ENCODE measurements at places on chromosomes 3 and 15.

GRCh38 chr15:82968066-82968465 lies 15.5 kb upstream of the HOMER2 start:
- no peak for DNase-seq

- DNase-seq: no peak
Measured at GRCh38 chr15:71011503-71012155, 103.6 kb upstream of the THSD4 start.

DNA sequence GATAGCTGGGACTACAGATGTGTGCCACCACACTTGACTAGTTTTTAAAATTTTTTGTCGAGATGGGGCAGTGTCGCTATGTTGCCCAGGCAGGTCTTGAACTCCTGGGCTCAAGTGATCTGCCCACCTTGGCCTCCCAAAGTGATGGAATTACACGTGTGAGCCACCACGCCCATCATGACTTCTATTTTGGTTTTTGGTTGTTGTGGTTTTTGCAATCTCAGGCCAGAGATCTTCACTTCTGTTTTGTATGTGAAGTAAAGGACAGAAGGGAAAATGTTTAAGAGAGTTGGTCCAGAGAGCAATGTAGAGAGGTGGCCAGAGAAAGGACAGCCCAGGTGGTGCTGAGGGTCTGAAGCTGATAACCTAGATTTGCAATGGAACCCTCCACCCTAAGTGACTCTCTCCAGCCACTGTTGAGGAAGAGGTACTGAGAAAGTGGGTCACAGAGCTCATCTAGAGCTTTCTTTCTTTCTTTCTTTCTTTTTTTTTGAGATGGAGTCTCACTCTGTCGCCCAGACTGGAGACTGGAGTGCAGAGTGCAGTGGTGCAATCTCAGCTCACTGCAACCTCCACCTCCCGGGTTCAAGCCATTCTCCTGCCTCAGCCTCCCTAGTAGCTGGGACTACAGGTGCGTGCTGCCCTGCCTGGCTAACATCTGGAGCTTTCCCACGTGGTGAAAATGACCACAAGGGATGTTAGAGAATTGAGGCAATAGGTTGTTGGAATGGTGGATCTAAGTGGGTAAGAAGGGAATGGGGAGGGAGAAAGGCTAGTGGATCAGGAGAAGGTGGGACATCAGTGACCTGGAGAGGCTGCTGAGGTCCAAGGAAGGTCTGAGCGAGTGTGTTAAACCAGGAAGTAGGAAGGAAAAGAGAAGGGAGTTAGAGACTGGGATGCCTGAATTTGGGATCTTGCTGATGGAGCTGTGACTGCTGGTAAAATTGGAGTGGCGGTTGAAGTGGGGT lies 22.4 kb upstream of the SEMA4B start:
- DNase-seq: no peak

GRCh38 chr3:155102329-155102728 lies 22.2 kb downstream of the MME start:
- DNase-seq: no peak

DNA sequence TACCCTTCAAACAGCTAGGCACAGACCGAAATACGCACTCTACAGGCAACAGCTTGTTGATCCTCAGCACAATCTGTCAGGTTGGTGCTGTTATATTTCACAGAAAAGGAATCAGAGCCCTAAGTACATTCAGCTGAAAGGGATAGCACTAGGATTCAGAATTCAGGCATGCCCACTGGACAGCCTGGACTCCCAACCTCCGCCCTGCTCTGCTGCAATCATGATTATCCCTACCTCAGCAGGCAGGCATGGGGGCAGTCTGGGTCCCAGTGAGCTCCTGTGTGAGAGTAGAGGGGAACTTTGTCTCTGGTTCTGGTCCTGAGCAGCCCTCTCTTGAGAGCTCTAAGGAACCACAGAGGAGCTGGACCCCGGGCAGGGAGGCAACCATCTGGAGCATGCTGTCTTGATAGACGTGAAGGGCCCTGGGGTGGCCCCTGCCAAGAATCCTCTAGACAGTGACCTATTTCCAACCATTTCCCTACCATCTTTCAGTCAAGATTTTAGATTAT lies 23.4 kb upstream of the NOX5 start:
- DNase-seq: no peak
